ENCODE measurements at places on chromosomes 12 and 14.
A peak's percentile ranks its signal among the peaks of the same experiment; 100 is the strongest.

DNA sequence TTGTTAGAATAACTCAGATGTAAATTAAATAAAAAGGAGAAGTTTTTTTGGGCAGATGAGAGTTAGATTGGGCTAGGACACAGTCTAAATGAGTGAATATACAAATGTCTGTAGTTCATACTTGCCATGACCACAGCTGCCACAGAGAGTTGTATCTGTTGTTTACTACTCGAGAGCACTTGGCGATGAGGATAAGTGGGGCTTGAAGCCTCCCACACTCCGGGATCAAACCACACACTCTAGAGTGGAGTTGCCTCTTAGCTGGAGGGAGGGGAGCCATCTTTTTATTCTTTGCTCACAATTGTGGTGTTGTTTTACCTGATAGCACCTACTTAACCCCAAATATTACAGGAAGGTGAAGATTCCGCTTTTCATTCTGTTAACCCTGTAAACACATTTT, 27.5 kb downstream of the BEST3 start:
- DNase-seq = no peak

GRCh38 chr12:54431911-54432814, 13.1 kb upstream of the ITGA5 start:
- DNase-seq = no peak

DNA sequence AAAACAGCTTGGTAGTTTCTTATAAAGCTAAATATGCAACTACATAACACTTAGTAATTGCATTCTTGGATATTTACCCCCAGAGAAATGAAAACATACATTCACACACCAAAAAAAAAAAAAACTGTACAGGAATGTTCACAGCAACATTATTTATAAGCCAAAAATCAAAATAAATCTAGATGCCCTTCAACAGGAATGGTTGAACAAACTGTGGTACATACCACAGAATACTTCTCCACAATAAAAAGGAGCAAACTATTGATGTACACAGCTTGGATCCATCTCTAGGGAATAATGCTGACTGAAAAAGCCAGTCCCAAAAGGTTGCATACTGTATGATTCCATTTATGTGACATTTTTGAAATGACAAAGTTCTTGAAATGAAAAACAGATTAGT, 62.1 kb upstream of the SLC38A4 start:
- DNase-seq = no peak

GRCh38 chr14:64717870-64718269, 13.6 kb downstream of the PLEKHG3 start:
- no peak for DNase-seq

- DNase-seq = peak; percentile 66
These were observed 227.3 kb downstream of the KTN1 start for GRCh38 chr14:55807053-55807880.

DNA sequence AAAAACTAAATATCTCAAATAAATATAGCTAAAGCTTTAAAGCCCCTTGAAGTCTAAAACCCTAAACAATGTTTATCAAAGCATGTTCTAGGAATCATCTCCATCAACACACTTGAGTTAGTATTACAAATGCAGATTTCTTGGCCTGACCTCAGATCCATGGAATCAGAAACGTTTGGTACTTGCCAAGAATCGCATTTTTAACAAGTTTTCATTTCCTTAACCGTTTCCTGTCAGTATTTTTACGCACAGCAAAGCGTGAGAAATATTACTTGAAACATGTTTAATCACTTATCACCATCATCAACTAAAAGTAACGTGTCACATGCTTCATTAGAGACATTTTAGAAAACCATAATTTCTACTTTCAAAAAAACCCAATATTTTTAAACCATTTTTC, 9.7 kb downstream of the SLCO1C1 start:
- DNase-seq = no peak

DNA sequence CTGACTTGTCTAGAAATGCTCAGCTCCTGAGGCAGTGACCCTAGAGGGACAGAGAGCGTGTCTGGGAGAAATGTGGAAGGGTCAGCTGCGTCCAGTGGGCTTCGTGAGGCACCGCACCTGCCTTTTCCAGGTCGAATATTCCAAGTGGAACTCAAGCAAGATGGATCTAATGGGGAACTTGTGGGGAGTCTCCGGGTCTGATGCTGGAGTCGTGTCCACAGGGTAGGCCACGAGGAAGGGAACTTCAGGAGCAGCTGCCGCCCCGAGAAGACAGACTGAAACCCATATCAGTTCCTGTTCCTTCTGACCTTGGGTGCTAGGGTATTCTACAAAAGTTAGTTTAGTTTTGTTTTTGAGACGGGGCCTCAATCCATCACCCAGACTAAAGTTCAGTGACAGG, 67.5 kb downstream of the TNFAIP2 start:
- DNase-seq = no peak

DNA sequence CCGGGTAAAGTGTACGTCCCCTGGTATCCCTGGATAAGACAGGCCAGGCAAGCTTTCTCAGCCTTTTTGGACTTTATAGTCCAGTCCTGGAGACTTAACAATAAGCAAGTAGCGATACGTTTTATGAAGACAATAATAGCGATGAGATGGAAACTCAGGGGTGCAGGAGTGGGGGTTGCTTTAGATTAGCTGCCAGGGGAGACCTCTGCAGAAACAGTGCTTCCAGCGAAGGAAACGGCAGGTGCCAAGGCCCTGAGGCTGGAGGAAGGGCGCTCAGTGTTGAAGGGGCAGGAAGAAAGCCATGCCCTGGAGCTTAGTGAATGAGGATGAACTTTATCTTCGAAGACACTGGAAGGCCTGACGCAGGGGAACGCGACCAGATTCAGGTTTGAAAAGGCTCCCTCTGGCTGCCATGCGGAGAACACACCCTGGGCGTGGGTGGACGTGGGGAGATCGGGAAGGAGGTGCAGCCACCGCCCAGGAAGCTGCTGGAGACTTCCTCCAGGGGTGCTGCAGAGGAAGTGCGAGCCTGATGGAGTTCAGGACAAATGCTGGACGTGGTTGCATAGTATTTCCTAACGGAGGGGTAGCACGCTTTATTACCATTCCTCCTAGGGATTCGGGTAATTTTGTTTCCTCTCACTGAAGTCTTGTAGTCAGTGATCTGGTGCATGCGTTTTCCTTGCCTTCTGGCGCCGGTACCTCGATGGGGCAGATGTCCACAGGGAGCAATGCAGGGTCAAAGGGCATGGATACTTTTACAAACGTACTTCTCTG, 26.1 kb upstream of the UBC start:
- peak; percentile 86 for DNase-seq

GRCh38 chr14:104865631-104866441, 768 bp downstream of the CEP170B start:
- peak; percentile 57 for DNase-seq

GRCh38 chr12:14885718-14886221, at the start of gene MGP:
Gene MGP (minus strand): TSS chr12:14885854. CDS start chr12:14885791, 63 bp downstream.
- no peak for DNase-seq

Measured in activated T-cell treated with anti-CD3 and anti-CD28 coated beads, Interleukin-2, amount 50 U/mL, for 24 hours (primary cell).